ENCODE measurements at places on chromosomes 3 and 15.

- DNase-seq = no peak
Measured at GRCh38 chr15:31344266-31344665, 17.6 kb downstream of the KLF13 start.

- no peak for DNase-seq
Measured at GRCh38 chr3:152452318-152452717, 183.6 kb downstream of the MBNL1 start.

GRCh38 chr3:23203708-23204330 is 692 bp downstream of the UBE2E2 start:
- no peak for DNase-seq

DNA sequence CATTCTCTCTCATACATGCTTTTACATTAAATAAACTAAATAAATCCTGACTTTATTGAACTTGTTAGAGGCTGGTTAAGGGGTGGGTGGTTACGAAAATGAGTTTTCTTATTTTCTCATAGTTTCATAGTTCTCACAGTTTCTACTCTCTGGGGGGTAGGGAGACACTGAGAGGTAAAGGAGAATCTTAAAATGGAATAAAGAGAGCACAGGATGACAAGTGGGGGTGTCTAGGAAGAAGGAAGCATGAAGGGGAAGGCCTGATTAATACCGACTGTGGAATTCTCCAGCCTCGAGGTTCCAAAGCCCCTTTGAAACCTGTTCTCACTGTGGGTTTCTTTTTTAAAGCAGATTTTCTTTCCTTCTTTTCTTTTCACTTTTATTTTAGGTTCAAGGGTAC is 66.4 kb upstream of the TRA2B start:
- DNase-seq = no peak

DNA sequence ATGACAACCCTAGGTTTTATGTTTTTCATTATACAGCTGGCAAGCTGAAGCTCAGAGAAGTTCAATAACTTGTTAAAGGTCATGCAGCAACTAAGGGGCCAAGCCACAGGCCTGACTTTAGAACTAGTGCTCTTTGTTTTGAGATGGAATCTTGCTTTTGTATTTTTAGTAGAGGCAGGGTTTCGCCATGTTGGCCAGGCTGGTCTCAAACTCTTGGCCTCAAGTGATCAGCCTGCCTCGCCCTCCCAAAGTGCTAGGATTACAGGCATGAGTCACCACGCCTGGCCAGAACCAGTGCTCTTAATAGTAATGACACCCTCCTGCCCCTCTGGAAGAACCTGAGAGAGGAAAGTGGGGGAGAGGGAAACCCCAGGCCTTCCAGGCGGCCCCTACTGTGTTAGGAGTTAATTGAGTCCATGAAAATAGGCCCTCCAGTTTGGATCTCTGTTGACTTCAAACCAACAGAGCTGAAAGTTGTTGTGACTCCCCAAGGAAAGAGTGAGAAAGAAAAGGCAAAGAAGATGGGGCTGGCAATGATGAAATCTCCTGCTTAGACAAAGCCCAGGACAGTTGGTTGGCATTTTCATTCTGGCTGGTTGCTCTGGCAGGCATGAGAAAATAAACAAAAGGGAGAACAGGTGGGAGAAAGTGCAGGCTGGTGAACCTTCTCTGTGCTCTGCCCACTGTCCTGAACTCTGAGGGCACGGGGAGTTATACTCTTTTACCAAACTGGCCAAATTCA is 3.6 kb upstream of the PRRT3 start:
- DNase-seq = no peak

DNA sequence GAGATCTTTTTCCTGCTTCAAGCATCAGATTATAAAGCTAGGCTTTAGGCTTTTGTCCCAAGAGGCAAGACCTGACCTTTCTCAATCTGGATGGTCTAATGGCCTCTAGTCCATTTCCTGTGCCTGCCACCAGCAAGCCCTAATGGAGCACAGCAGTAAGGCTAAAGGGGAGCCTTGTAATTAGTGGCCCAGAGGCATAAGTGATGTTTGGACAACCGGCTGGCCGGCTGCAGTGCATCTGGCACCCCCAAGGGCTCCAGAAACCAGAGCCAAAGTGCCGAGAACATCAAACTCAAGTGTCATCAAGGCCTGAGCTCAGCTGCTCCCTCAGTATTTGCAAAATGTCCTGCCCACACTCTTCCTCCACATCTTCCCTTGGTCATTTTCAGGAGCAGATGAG is 31.9 kb upstream of the RTP4 start:
- no peak for DNase-seq

- DNase-seq = no peak
Measured at GRCh38 chr3:140695361-140696061, 17.6 kb downstream of the TRIM42 start.

GRCh38 chr3:145557405-145557804 is 603.6 kb downstream of the PLOD2 start:
- no peak for DNase-seq

- no peak for DNase-seq
Measured at GRCh38 chr15:77838595-77838994, 205.9 kb upstream of the LINGO1 start.

- DNase-seq = no peak
Measured at GRCh38 chr3:28252001-28252431, 10.6 kb downstream of the CMC1 start.

DNA sequence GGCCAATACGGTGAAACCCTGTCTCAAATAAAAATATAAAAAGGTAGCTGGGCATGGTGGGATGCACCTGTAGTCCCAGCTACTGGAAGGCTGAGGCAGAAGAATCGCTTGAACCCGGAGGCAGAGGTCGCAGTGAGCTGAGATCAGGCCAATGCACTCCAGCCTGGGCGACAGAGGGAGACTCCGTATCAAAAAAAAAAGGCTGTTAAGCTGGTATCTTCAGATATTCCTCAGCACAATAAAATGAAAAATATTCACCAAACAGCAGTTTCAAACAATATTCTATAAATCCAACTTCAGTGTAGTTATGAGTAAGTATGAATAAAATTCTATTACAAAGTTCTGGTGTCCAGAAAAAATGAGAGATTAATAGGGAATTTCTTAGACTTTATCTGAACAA is 14.2 kb downstream of the DENND4A start:
- DNase-seq = no peak

GRCh38 chr3:159787794-159788205 is 200.8 kb upstream of the IL12A start:
- DNase-seq = no peak

Measured in NCI-H510A treated with DMSO at 0.1 percent for 48 hours (cell line).